ENCODE measurements at places on chromosomes 7 and 10.
A peak's percentile ranks its signal among the peaks of the same experiment; 100 is the strongest.

- DNase-seq = no peak
Measured at GRCh38 chr10:17335065-17335464, 107.0 kb downstream of the VIM start.

GRCh38 chr7:54774785-54775740 is 16.1 kb upstream of the SEC61G start:
- no peak for DNase-seq

- DNase-seq = no peak
Measured at GRCh38 chr10:42979721-42980467, 97.0 kb upstream of the RET start.

DNA sequence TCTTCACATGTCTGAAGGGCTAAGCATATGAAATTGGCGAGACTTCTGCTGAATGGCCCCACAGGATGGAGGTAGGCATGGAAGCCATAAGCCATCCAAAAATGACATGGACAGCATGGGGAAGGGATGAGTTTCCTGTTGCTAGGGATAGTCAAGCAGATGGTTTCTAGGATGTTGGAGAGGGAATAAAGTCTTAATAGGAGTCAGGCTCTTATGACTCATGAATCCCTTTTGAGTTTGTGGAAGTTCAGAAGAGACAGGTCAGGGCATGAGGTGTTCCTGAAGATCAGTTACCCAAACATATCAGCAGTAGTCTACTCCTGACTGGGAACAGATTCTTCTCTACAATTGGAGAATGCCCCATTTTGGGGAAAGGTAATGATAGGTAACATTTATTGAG is 243.9 kb downstream of the REEP3 start:
- no peak for DNase-seq

- no peak for DNase-seq
Measured at GRCh38 chr10:116044801-116045248, 228.2 kb downstream of the GFRA1 start.

- no peak for DNase-seq
Measured at GRCh38 chr10:3886191-3886590, 101.2 kb upstream of the KLF6 start.

GRCh38 chr10:35211390-35211789 is 84.7 kb downstream of the CREM start:
- no peak for DNase-seq

DNA sequence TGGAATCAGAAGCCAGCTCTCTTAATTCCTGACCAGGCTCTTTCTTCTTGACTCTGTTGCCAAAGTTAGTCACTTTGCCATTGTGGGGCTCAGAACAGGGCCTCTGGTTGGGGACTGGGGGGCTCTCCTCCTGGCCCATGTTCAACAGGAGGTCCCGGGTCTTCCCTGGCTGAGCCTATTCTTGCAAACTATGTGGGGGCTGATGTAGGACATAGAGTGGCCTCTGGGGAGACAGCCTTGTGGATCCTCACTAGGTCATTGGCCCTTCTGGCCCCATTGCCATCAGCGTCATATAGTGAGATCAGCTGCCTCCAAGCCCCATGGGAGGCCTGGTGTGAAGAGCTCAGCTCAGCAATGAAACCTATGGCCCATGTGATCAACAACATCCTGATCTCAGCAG is 77.6 kb upstream of the LEP start:
- no peak for DNase-seq

DNA sequence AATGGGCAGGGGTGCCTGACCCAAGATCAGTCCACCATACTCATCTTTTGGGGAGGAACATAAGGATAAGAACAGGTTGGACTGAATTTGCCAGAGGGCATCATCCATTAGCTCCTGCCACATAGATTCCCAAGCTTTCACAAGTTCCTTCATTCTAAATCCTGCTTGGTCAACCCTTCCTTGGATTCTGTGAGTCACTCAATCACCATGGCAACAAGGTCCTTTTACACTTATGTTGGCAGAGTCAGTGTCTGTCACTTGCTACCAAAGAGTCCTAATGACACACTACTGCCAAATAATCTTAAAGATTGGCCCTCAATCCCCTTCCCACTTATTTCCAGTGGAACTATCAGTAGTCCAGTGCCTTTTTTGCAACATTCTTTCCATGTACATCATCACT is 5.0 kb upstream of the LGI1 start:
- no peak for DNase-seq

- DNase-seq = no peak
Measured at GRCh38 chr10:95333997-95334804, 43.4 kb upstream of the PDLIM1 start.

DNA sequence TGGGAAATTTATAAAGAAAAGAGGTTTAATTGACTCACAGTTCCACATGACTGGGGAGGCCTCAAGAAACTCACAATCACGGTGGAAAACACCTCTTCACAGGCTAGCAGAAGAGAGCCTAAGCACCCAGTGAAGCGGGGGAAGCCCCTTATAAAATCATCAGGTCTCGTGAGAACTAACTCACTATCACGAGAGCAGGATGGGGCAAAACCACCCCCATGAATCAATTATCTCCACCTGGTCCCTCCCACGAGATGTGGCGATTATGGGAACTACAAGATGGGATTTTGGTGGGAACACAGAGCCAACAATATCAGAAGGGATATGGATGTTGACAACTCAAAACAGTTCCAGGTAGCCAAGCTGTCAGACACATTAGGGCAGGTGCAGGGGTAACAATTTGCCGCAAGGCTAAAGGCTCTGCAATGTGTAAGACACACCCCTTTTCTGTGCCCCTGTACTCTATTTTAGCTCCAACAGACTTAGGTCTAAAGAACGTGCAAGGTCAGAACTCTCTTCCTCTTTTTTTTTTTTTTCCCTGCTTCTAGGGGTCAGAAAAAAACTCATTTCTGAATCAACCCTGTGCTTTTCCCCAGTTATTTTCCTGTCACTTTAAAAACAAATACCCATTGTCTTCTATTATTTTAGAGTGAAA is 30.7 kb upstream of the RBM20 start:
- peak; percentile 34 for DNase-seq

DNA sequence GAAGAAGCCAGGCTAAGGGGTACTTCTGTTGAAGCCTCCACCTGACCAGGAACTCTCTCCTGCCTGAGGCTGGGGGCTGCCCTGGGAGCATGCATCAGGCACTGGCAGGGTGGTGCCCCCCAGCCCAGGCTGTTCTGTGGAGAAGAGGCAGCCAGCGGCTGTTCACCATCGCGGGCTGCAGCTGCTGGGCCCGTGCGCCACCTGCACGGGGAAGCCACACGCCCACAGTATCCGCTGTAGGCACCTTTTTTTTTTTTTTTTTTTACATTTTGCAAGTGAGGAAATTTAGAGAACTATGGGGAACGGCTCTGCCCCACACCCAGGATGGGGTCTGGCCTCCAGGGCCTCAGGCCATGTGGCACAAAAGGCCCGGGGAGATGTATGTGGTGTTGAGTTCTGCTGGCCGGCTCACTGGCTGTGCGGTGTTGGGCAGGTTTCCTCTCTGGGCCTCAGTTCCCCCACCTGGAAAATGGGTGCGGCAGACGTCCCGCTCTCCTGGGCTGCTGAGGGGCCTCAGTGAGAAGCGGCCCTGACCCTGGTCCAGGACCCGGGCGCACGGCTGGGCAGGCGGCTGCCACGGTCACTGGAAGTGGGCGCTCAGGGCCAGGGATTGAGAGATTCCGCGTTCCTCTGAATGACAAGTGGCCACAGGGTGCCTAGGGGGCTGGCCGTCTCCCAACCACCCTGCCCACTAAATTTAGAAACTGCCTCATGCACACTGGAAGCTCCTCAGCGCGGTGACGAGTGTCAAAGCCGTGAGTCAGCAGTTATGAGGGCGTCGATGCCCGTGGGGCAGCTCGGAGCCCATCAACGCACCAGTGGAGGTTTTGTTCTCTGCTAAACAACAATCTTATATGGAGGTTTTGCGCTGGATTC is 8.8 kb upstream of the INTS1 start:
- peak; percentile 45 for DNase-seq

GRCh38 chr7:158754746-158755444 is 50.3 kb upstream of the NCAPG2 start:
- DNase-seq = no peak

DNA sequence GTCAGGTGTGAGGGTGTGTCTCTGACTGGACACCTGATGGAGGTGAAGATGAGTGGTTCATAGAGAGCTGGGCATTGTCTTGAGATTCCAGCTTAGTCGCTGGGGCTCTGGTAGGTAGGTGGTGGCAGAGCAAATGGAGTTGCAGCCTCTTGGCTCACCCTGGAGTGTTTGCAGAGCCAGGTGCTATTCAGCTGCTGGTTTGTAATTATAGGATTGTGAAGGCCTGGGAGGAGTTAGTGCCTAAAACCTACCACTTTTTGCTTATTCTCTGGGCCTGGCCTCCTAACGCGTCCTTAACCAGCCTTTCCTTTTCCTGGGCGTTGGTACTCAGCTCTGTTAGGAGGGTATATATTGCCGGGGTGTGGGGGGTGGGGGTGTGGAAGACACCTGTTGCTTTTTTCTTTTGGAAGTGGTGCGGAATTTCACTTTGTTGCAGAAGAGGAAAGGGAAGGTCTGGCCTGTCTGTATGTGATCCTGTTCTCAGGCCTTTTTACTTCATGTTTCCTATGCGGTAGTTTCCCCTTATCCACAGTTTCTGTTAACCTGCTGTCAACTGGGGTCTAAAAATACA is 3.2 kb downstream of the PPRC1 start:
- no peak for DNase-seq

DNA sequence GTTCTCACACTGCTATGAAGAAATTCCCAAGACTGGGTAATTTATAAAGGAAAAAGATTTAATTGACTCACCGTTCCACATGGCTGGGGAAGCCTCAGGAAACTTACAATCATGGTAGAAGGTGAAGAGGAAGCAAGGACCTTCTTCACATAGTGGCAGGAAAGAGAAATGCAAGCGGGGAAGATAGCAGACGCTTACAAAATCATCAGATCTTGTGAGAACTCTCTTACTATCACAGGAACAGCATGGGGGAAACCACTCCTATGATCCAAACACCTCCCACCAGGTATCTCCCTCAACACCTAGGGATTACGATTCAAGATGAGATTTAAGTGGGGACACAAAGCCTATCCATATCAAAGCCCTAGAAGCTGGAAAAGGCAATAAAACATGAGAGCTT is 130.8 kb downstream of the MDFIC start:
- no peak for DNase-seq

- no peak for DNase-seq
Measured at GRCh38 chr10:103926722-103927319, 8.8 kb upstream of the STN1 start.

DNA sequence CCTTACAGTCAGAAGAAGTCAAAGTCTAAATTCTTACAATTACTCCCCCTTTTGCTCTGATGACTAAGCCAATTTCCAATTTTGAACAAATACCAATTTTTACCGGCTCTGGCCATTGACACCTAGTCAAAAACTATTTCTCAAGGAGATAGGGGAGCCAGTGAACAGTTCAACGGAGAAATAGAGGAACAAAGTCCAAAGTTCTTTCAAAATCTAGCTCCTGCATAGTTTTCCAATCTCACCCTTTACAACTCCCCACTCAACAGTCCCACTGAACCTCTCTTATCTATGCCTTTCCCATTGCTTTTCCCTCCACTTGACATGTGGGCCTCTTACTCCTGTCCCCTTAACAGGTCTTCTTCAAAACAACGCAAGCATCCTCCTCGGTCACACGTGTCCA is 192.9 kb downstream of the DOCK4 start:
- DNase-seq = no peak

DNA sequence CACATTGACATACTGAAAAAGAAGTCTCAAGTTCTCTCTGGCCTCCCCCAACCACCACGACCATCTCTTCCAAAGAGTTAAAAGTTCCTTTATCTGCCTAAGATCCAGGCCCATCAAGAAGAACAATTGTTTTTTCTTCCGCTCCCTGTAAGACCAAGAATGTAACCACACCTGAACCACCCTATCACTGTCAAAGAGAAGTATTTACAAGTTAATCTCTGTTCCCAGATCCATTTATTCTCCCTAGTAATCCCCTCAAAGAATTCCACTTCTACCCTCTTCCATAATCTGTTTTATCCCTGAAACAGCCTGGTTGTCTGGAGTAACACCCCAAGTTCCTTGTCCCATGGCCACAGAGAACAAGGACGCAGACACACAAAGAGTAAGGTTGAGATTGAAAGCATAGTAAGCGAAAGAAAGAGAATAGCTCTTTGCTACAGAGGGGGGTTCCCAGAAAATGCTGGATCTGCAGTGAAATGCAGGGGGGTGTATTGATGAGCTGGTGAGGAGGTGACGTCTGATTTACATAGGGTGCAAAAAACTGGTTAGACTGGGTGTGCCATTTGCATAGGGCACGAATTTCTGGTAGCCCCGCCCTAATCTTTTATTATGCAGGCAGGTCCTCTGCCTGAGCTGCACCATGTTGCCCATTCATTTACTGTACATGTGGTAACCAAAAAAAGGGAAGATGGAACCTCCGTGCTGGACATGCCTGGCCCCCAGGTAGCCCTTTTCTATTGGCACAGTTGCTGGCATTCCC is 122.0 kb downstream of the SKIDA1 start:
- no peak for DNase-seq

DNA sequence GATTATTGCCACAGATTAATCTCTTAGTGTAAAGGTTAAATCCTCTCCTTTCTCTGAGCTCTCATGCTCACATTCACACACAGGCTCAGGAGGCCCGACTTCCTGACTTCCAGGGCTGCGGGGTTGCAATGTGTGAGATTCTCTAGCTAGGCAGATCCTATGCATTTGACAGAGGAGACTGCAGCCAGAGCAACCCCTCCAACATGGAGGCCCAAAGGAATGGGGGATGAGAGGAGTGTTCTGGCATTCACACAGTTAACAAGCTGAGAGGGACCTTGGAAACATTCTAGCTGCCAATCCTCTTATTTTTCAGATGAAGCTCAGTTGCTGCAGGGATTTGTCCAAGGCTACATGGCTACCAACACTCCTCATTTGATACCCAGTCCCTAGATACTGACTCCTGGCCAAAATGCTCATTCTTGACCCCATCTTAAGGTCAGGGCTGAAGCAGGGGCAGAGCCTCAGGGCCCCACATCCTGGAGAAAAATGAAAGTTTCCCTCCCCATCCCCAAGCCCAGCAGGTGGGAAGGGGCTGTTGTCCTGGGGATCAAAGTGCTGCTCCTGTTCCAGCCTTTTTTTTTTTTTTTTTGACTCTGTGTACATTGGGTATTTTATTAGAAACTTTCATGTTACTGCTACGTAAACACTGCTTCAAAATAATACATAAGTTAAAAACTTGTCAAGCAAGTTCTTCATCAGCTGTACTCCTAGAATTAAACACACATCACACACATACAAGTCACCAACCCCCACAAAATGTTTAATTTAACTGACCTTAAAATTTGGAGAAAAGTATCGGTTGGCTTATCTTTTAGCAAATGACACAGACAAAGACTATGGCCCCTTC is 325.6 kb downstream of the PLXNA4 start:
- DNase-seq = no peak

- peak; percentile 38 for DNase-seq
Measured at GRCh38 chr10:30705101-30705624, 75.6 kb upstream of the LYZL2 start.

Data from activated naive CD4-positive, alpha-beta T cell treated with Interleukin-2 at 50 U/mL for 16 hours (primary cell).